SJSA1 (cell line): ENCODE measurements at places on chromosomes 3 and 15. TPM values are rescaled to one million over a fixed set of nuclear protein-coding genes. Genes with fewer than 3 reads are reported as not detected.

GRCh38 chr3:115280506-115280905 lies 133.4 kb upstream of the ZBTB20 start:
- no peak for DNase-seq

GRCh38 chr15:88403351-88403791 lies 63.8 kb downstream of the MRPL46 start:
- DNase-seq, result no peak

- no peak for DNase-seq
Measured at GRCh38 chr15:88208396-88208795, 48.1 kb downstream of the NTRK3 start.

DNA sequence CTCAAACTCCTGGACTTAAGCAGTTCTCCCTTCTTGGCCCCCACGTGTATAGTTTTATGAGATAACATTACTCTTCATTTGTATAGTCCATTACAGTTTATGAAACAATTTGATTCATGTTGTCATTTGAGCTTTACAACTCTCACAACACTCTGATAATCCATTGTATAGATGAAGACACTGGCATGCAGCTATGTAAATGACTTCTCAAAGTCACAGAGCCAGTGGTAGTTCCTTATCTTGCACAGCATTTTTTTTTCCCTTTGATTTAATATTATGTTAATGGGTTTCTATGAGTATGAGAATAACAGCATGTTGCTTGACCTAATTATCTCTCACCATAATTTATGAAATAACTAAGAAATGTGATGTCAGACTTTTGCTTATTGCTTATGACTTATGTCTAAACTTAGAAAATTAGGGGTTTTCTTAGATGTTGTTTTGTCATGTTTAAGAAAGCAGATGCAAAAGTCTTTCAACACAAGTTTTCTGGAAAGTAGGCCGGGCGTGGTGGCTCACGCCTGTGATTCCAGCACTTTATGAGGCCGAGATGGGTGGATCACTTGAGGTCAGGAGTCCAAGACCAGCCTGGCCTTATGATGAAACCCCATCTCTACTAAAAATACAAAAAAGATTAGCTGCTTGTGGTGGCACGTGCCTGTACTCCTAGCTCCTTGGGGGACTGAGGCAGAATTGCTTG lies 13.3 kb downstream of the VPS8 start:
- no peak for DNase-seq

GRCh38 chr3:105367063-105367405 lies 325 bp downstream of the ALCAM start:
- DNase-seq, result peak; percentile 42

GRCh38 chr3:155129396-155129795 lies 49.3 kb downstream of the MME start:
- DNase-seq, result no peak

- no peak for DNase-seq
Measured at GRCh38 chr3:173045770-173046382, 95.2 kb downstream of the SPATA16 start.

- no peak for DNase-seq
Measured at GRCh38 chr3:31384117-31384516, 148.6 kb upstream of the STT3B start.

Gene NUP210
- total RNA-seq, result 0.05 TPM in 1 of 2 replicates, not detected in the other

Gene PAQR5
- total RNA-seq, result 7.2 and 10.5 TPM in 2 replicates

Gene EPHB1
- not detected in 2 replicates for total RNA-seq

Gene ROPN1
- not detected in 2 replicates for total RNA-seq

Gene LHFPL4
- total RNA-seq, result 0.08 TPM in 1 of 2 replicates, not detected in the other
